Activated CD8-positive, alpha-beta memory T cell treated with anti-CD3 and anti-CD28 coated beads for 1 hour (primary cell): ENCODE measurements at places on chromosomes 5 and 9.

DNA sequence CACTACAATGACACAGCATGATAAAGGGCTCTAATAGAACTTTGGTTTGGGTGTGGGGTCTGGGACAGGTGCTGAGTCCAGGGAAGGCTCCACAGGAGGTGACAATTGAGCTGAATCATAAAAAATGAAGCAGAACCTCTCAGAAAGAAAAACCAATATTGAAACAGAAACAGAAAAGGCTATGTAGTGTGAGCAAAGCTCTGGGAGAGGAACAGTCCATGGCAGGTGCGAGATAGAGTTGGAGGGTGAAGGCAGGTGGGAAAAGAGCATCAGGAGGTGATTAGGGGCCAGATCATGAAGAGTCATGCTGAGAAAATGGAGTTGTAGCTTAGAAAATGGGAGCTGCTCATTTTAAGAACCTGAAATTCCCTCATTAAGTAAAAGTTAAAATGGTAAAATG lies 164.9 kb downstream of the KCTD16 start:
- no peak for DNase-seq

DNA sequence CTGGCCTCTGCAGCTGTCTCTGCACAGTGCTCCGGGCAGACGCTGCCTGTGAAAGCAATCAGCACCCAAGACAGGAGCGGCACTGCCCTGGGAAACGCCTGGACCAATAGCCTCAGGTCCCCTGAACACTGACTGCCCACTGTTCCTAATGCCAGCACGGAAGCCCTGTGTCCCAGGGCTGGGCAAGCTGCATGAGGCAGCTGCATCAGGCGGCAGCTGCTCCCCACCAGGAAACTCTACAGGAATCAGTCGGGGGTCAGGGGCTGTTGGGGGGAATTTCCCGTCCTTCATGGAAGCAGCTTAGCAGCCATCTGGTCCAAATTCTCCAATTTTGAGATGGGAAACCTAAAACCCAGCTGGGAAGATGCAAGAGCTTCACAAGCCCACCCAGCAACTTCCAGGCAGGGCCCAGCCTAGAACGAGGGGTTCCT lies 118.6 kb downstream of the VAV2 start:
- no peak for DNase-seq

- peak; percentile 63 for DNase-seq
These were observed 75.0 kb downstream of the STK10 start for GRCh38 chr5:172113036-172113435.

GRCh38 chr5:74643111-74643562 lies 2.6 kb upstream of the ENC1 start:
- DNase-seq = no peak

DNA sequence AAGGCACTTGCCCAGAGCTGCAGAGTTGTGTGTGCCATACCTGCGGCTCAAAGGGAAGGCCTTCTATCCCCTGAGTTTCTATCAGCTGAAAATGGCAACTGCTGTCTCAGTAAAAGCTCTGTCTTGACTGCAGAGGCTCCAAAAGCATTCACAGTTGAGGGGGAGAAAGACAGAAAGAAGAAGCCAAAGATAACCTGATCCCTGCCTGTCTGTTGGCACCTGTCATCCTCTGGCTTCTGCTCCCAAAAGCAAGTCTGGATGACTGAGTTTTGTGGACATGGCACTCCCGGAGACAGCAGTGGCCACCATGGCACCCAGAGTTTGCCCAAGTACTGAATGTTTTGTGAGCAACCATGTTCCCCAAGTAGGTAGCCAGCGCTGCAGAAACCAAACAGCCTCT lies 176.6 kb downstream of the NR3C1 start:
- DNase-seq = no peak

- DNase-seq = no peak
These were observed 163.8 kb downstream of the SYK start for GRCh38 chr9:90965226-90966030.

GRCh38 chr5:172932313-172933017 lies 26.8 kb upstream of the RPL26L1 start:
- DNase-seq = peak; percentile 63

DNA sequence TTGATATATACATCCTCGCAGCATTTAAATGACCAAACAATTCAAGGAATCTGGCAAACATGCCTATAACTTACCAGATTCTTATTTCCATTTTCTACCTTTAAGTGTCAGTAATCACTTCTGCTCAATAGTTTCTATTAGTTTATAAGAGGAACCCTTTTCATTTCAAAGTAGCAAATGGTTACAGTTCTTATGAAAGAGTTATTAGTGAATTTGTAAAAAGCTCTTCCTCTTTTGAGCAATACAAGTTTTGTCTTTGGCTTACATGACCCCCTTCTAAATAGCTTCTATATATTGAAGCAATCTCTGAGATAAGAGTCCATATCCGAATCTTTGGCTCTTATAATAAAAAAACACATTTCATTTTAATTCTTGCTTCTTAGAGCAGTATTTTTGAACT lies 42.0 kb downstream of the ELL2 start:
- no peak for DNase-seq

GRCh38 chr5:68251386-68251785 lies 35.8 kb downstream of the PIK3R1 start:
- DNase-seq = no peak

- no peak for DNase-seq
These were observed 2.2 kb downstream of the BARX1 start for GRCh38 chr9:93952784-93953495.
